ENCODE measurements at places on chromosomes 13 and 19. TPM values are rescaled to one million over a fixed set of nuclear protein-coding genes. Genes with fewer than 3 reads are reported as not detected.

Gene PSENEN
- total RNA-seq, result 54.9 TPM

Gene IL12RB1
- total RNA-seq, result not detected

Gene METTL21C
- not detected for total RNA-seq

Gene ZNF471
- not detected for total RNA-seq

Gene CD209
- not detected for total RNA-seq

Gene KLF1
- total RNA-seq, result not detected

Gene CTXN1
- total RNA-seq, result 53.6 TPM

Gene ALKBH6
- total RNA-seq, result 26.3 TPM

Gene ZNF528
- 10.8 TPM for total RNA-seq

GRCh38 chr19:33168528-33168927, 25.6 kb upstream of the LRP3 start:
- H3K36me3 ChIP-seq, result peaks cover 14% of the 10 kb centered on the region
- H3K4me3 ChIP-seq, result no peak overlapping the region
- H3K4me1 ChIP-seq, result peaks cover 7% of the 10 kb centered on the region
- no peaks in the 10 kb centered on the region for H3K27me3 ChIP-seq
- H3K27ac ChIP-seq, result no peak overlapping the region

GRCh38 chr19:34573226-34573864, 91.8 kb downstream of the WTIP start:
- H3K27ac ChIP-seq, result no peak overlapping the region
- H3K4me3 ChIP-seq, result no peak overlapping the region
- no peaks in the 10 kb centered on the region for H3K4me1 ChIP-seq
- H3K36me3 ChIP-seq, result peaks cover 3% of the 10 kb centered on the region
- peaks cover 13% of the 10 kb centered on the region for H3K27me3 ChIP-seq
- no peak for DNase-seq

DNA sequence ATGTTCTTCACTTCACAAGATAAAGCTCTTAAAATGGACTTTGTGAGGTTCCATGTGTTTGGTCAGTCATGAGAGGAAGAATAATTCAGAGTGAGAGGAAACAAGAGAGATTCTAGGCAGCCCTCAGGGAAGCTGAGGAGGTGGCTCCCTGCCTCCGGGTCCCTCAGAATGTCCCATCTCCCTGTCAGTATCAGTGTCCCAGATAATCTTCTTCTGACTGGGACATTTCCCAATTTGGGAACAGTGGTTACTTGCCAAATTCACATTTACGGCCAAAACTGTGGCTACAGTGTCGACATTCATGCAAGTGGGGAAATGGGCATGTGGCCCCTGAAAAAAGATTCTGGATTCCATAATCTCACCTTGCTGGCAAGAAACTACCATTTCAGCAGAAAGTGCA, 9.0 kb downstream of the ZNF417 start:
- no peaks in the 10 kb centered on the region for H3K27me3 ChIP-seq
- no peak overlapping the region for H3K27ac ChIP-seq
- no peak for DNase-seq
- H3K36me3 ChIP-seq, result peaks cover 37% of the 10 kb centered on the region

- peaks cover 21% of the 10 kb centered on the region for H3K27me3 ChIP-seq
- no peak for DNase-seq
- no peaks in the 10 kb centered on the region for H3K36me3 ChIP-seq
- no peak overlapping the region for H3K27ac ChIP-seq
These were observed 10.1 kb upstream of the INSL3 start for GRCh38 chr19:17831419-17831888.

DNA sequence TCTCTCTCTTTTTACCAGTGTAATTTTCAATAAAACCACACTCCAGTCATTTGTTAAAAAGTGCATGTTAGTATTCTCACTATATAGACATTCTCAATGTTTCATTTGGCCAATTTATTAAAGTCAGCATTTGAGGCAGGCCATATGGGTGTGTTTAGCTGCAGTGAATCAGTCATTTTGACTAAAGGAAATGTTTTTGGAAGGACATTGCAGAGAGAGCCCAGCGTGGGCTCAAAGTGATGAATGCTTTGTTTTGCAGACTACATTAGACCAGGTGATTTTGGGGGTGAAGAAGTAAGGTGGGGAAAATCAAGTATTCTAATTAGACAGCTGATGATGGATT, 116.7 kb downstream of the POSTN start:
- H3K27me3 ChIP-seq, result no peaks in the 10 kb centered on the region
- no peak overlapping the region for H3K4me3 ChIP-seq
- H3K4me1 ChIP-seq, result peaks cover 50% of the 10 kb centered on the region
- peak overlapping the region; percentile 8 for H3K27ac ChIP-seq
- DNase-seq, result no peak

GRCh38 chr13:27309401-27309958, 38.9 kb downstream of the RASL11A start:
- no peak for DNase-seq
- peaks cover 2% of the 10 kb centered on the region for H3K27me3 ChIP-seq
- H3K4me1 ChIP-seq, result peaks cover 4% of the 10 kb centered on the region
- no peak overlapping the region for H3K4me3 ChIP-seq

DNA sequence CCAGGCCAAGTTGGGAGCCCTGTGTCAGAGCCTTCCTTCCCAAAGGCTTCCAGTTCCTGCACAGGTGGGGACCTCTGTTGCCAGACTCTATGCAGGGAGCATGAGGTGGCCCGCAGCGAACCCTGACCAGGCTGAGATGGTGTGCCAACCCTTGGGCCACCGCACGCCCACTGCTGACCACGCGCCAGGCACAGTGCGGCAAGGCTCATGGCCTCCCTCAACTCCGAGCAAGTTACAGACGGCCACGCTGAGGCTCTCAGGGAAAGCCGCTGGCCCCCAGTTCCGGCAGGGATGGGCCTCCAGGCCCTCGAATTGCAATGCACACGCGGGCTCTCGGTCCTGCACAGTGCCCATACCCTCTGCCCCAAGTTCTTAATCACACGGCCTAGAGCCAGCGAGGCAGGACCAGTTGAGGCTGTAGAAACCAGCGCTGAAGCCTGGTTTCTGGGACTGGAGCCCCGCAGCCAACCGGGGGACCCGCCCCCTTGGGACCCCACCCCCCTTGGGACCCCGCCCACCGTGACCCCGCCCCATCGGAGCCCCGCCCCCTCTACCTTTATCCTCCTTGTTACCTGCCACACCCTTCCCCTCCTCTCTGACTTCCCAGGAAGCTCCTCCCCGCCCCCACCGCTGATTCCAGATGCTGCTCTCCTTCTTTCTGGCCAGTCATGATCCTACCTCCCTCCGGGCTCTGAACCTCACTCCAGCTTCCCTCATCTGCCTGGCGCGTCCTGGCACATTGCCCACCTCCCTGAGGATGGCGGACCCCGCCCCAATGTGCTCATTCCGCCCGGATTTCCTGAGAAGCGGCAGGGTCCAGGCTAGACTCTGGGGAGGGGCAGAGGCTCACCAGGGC, 6.0 kb downstream of the PEX11G start:
- no peaks in the 10 kb centered on the region for H3K27me3 ChIP-seq
- H3K4me1 ChIP-seq, result peaks cover 20% of the 10 kb centered on the region
- peak overlapping the region; percentile 29 for H3K4me3 ChIP-seq
- DNase-seq, result peak; percentile 66

DNA sequence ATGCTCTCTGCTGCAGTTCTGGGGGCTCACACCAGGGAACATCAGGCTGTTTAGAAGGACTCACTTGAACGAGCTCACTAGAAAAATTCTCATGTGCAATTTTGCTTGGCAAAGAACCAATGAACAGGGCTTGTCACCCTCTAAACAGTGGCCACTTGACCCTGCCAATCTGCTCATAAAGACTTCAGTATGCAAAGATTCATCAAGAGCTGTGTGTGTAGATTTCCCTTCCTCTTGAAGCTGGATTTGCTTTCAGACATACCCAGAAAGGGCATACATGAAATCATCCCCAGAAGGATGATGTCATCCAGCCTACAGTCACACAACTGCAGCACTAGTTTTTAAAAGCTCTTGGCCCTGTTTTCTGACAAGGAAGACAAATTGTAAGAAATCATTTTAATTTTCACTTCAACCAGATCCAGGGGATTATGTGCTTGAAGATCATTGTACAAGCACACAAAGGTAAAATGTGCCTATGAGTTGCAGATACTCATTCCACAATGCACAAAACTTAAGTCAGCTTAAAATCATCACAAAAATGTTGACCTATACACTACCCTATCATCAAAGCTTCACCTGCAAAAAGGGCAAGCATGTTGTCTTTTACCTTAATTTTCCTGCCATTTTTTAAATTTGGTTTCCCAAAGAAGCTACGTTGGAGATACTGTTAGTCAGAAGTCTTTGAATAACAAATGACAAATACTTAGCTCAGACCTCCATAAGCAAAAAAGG, 5.2 kb upstream of the STK24 start:
- DNase-seq, result no peak
- no peaks in the 10 kb centered on the region for H3K36me3 ChIP-seq
- no peak overlapping the region for H3K4me3 ChIP-seq
- H3K27me3 ChIP-seq, result no peaks in the 10 kb centered on the region

GRCh38 chr19:51137792-51138425, 4.2 kb upstream of the SIGLEC7 start:
- no peaks in the 10 kb centered on the region for H3K4me1 ChIP-seq
- no peaks in the 10 kb centered on the region for H3K36me3 ChIP-seq
- H3K27ac ChIP-seq, result no peak overlapping the region
- no peak overlapping the region for H3K4me3 ChIP-seq
- H3K27me3 ChIP-seq, result peaks cover 52% of the 10 kb centered on the region

GRCh38 chr19:7562646-7563393, 27.3 kb downstream of the PNPLA6 start:
- no peaks in the 10 kb centered on the region for H3K27me3 ChIP-seq
- H3K4me1 ChIP-seq, result no peaks in the 10 kb centered on the region
- no peak overlapping the region for H3K27ac ChIP-seq
- peaks cover 17% of the 10 kb centered on the region for H3K36me3 ChIP-seq
- H3K4me3 ChIP-seq, result no peak overlapping the region

GRCh38 chr13:53182724-53183123, 154.1 kb downstream of the OLFM4 start:
- DNase-seq, result no peak
- H3K36me3 ChIP-seq, result no peaks in the 10 kb centered on the region
- no peaks in the 10 kb centered on the region for H3K4me1 ChIP-seq
- no peaks in the 10 kb centered on the region for H3K27me3 ChIP-seq

DNA sequence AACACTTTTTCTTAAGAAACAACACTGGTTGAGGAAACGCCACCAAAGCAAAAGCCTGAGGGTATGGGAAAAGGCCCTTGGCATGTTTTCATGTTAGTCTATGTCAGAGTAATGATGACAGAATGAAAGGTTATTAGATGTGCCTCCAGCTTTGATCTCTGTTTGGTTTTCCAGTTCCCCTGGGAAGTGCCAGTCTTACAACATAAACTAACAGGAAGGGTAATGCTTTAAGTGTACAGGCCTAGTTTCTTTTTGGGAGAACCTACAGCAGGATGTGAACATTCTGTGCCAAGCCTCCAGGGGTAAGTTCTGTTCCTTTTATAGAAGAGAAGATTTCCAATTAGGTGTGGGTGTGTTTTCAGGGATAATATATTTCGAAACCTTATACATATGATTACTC, 121.7 kb downstream of the FNDC3A start:
- no peaks in the 10 kb centered on the region for H3K36me3 ChIP-seq
- peaks cover 19% of the 10 kb centered on the region for H3K4me1 ChIP-seq
- H3K27me3 ChIP-seq, result no peaks in the 10 kb centered on the region
- H3K4me3 ChIP-seq, result no peak overlapping the region

DNA sequence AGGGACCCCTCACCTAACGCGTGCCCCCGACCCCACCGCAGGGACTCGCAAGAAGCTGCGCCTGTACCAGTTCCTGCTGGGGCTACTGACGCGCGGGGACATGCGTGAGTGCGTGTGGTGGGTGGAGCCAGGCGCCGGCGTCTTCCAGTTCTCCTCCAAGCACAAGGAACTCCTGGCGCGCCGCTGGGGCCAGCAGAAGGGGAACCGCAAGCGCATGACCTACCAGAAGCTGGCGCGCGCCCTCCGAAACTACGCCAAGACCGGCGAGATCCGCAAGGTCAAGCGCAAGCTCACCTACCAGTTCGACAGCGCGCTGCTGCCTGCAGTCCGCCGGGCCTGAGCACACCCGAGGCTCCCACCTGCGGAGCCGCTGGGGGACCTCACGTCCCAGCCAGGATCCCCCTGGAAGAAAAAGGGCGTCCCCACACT, 4.7 kb upstream of the MYBPC2 start:
- H3K27ac ChIP-seq, result no peak overlapping the region
- H3K27me3 ChIP-seq, result peaks cover 31% of the 10 kb centered on the region
- no peak for DNase-seq
- peaks cover 13% of the 10 kb centered on the region for H3K4me1 ChIP-seq
- H3K36me3 ChIP-seq, result no peaks in the 10 kb centered on the region
- peak overlapping the region; percentile 43 for H3K4me3 ChIP-seq

DNA sequence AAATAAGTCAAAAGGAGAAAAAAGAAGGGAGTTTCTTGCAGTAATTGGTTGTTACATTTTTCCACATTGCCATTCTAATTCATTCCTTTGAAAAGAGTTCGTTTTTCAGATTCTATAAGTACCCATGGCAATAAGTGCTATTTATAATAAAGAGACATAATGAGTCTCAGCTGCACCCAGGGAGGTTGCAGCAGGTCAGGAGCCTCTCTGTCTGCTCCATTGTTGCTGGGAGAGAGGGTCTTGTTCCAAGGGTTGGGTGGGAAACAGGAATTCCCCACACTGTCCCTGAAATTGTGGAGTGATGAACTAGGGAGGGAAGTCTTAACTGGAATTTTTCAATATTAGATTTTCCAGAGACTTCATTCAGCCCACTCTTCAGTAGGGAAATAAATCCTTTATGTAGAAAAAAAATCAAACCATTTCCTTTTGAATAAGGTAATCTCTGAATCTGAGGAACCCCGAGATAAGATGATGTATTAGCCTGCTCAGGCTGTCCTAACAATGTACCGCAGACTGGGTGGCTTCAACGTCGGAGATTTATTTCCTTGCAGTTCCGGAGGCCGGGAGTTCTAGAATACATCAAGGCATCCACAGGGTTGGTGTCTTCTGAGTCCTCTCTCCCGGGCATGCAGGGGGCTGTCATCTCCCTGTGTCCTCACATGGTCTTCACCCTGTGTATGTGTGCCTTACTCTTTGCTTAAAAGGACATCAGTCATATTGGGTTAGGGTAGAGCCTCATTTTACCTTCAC, 342.7 kb upstream of the TMTC4 start:
- no peak overlapping the region for H3K27ac ChIP-seq
- no peaks in the 10 kb centered on the region for H3K36me3 ChIP-seq
- H3K27me3 ChIP-seq, result peaks cover 31% of the 10 kb centered on the region
- peaks cover 23% of the 10 kb centered on the region for H3K4me1 ChIP-seq

DNA sequence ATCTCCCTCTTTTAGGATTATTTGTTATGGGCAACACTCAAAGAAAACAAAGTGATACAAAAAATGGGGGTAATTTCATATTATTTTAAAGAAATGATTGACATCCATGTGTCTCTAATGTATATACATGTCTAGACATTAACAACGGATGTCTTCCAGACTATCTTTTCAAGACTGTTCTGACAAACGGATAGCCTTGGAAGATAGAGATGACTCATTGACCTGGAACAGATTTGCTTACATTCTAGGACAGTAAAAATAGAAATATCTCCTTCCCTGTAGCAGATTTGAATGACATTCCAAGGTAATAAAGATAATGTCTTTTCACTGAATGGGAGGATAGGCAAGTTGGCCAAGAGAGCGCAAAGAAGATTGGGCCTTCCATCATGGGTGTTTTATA, 26.2 kb upstream of the SLITRK6 start:
- no peaks in the 10 kb centered on the region for H3K27me3 ChIP-seq
- no peaks in the 10 kb centered on the region for H3K36me3 ChIP-seq
- no peaks in the 10 kb centered on the region for H3K4me1 ChIP-seq
- no peak for DNase-seq

GRCh38 chr13:21079761-21080592, 18.6 kb upstream of the LATS2 start:
- H3K27ac ChIP-seq, result peak overlapping the region; percentile 75
- H3K27me3 ChIP-seq, result no peaks in the 10 kb centered on the region
- DNase-seq, result no peak
- H3K36me3 ChIP-seq, result no peaks in the 10 kb centered on the region
